ENCODE measurements at places on chromosomes 3 and 15.

DNA sequence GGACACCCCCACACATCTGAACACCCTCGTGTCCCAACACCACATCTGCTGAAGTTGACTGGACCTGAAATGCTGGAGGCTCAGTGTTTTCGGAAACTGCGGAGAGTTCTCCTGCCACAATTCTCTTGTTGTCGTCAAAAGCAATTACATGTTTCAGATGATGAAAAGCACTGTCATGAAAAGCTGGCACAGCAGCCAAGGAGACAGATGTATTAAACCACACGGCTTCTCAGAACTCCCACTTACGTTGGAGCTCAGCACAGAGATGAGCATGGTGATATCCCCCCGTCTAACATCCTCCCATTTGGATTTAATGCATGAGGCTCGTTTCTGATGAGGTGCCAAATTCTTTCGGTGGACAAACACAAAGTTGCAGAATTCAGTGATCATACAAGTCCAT is 180.1 kb downstream of the RORA start:
- DNase-seq: no peak

- no peak for DNase-seq
Observed at GRCh38 chr3:159032311-159032710, 230.5 kb downstream of the MFSD1 start.

DNA sequence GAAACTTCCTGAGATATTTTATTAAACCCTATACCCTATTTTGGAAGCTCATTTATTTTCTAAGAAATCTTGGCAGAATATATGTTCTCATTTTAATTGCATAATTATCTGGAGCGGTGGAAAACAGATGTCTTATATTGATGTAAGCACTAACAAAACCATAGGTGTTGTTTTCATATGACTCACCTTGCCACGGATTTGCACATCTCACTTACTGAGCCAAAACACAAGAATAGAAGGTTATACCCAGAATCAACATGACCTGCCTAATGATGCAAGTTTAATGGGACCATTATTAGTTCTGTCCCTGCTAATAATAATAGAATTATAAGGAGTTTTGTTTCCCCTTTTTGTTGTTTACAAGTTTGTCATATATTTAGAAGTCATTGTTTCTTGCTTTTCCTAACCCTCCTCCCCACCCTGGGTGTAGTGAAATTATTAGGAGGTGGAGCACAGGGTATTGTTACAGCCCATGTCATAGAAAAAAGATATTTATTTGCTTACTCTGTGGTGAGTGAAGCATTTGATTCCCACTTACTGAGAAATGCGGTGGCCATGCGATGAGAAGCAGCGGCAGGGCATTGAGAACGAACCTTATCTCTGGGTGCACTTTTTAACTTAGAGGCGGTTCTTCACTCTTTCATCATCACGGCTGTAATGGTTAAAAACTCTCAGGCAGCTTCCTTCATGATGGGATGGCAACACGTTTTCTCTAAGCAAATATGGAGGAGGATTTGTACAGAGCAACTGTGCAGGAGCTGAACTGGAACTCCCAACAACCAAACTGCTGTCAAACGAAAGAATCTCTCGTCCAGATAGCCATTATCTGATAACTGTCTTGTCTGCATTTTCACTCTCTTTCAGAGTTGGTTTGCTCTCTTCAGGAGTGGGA is 521 bp downstream of the IL5RA start:
- no peak for DNase-seq

DNA sequence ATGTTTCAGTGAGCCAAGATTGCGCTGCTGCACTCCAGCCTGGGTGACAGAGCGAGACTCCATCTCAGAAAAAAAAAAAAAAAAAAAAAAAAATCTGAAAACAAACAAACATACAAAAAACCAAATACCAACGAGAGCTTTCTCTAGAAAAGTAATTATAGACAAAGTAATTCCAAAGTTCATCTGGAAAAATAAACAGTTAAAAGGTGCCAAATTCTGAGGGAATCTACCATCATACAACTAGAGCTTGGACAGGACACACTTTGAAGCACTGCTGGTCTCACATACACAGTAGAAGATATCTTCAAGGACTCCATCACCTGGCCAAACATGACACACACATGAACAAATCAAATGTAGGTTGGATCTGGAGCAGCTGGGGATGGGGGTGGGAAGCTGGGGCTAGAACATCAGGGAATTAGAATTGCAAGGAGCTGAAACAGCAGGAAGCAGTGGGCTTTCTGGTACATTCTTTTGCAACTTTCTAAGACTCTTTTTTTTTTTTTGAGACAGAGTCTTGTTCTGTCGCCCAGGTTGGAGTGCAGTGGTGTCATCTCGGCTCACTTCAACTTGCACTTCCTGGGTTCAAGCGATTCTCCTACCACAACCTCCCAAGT is 41.1 kb upstream of the CTSH start:
- no peak for DNase-seq

Data from activated CD4-positive, alpha-beta T cell treated with anti-CD3 and anti-CD28 coated beads for 48 hours (primary cell).